Left colon (tissue), 2 donors: ENCODE measurements at places on chromosomes 4 and X. TPM values are rescaled to one million over a fixed set of nuclear protein-coding genes. Genes with fewer than 3 reads are reported as not detected.
A peak's percentile ranks its signal among the peaks of the same experiment; 100 is the strongest.

The VEGFD gene
- total RNA-seq = 3.9 TPM

GRCh38 chr4:144463896-144464295 lies 182.1 kb upstream of the HHIP start:
- DNase-seq = no peak

DNA sequence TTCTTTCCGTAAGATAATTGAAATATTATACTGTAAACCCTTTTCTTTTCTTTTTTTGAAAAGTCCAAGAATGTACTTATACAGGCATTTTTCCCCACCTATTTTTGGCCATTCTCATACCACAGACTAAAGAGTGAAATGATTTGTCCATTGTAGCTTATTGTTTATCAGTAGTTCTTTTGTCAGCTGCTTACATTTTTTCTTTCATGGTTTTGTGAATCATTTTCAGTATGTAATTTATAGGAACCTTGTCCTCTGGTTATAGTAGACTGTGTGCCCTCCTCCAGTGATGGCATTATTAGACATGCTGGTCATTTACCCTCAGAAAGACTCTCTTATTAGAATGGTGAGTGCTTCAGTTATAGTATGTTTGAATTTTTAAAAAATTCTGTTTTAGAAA lies 56.7 kb downstream of the CCKAR start:
- no peak for DNase-seq

DNA sequence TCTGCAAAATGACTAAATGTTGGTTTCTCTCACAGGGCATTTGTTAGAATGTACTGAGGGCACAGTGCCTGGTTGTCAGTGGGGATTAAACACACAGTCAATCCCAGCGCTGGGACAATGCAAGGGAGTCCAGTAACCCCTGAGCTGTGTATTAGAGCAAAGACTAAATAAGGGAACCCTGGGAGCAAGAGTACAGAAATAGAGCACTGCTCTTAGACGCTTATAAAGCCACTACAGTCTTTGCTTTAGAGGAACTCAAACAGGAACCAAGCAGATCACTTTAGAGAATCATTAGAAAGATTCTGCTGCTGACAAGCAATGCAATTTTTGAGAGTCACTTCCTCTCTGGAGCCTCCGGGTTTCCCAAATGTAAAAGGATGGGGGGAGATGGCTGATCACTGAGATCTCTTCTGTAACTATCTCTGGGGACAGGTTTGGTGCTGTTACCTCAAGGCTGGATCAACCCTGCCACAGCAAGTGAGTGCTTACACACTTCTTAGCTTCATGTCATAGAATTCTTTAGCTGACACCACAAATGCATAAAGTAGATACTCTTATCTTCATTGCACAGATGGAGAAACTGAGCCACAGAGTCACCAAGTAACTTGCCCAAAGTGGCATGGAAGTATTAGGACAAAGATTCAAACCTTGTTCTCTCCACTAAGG lies 137.8 kb upstream of the CPEB2 start:
- DNase-seq = peak; percentile 42

The CENPVL3 gene
- total RNA-seq = not detected

The EGFL6 gene
- 0.11 TPM for total RNA-seq

DNA sequence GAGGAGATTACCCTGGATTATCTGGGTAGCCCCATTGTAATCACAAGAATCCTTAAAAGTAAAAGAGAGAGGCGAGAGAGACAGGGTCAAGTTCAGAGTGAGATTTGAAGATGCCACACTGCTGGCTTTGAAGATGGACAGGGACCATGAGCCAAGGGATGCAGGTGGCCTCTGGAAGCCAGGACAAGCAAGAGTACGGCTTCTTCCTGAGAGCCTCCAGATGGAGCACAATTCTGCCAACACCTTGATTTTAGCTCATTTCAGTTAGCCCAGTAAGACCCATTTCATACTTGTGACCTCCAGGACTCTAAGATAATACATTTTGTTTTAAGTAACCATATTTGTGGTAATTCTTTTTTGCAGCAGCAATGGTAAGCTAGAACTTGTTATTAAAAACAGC lies 120.3 kb downstream of the GPM6A start:
- DNase-seq = no peak

GRCh38 chr4:142092941-142093340 lies 456.6 kb downstream of the IL15 start:
- no peak for DNase-seq

The LEF1 gene
- 1.4 TPM for total RNA-seq

DNA sequence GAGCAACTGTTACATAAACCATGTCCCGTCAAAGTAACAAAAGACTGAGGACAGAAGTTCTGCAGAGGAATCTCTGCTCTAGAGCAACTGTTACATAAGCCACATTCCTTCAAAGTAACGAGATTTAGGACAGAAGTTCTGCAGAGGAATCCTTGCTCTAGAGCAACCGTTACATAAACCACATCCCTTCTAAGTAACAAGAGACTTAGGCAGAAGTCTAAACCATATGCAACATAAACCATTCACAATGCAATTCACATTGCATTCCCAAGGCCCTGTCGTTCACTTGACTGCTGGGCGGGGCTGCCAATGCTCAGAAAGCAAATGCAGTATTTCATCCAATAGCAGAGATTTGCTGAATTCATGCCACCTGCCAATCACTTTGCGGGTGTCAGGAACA lies 124.4 kb upstream of the PUDP start:
- no peak for DNase-seq

- DNase-seq = no peak
Observed at GRCh38 chr4:62526671-62527070, 1326.5 kb downstream of the ADGRL3 start.

The SLITRK4 gene
- total RNA-seq = 0.28 TPM

DNA sequence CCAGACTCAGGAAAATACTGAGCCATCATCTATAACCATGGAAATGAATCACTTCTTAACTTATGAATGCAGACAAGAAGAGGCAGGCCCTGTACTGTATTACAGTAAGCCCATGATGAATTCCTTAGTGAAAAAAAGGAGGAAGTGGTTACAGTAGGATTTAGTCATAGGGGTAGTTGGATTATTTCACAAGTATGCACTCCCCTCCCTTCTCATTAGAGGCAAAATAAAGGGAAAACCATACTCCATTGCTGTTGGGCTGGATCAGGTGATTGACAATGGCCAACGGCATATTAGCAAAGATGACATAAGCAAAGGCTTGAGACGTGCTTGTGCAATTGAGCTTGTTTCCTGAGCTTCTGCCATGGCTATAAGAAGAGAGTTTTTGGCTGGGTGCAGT lies 181.1 kb upstream of the PRPS2 start:
- no peak for DNase-seq
